ENCODE measurements at places on chromosomes 6 and 20.

DNA sequence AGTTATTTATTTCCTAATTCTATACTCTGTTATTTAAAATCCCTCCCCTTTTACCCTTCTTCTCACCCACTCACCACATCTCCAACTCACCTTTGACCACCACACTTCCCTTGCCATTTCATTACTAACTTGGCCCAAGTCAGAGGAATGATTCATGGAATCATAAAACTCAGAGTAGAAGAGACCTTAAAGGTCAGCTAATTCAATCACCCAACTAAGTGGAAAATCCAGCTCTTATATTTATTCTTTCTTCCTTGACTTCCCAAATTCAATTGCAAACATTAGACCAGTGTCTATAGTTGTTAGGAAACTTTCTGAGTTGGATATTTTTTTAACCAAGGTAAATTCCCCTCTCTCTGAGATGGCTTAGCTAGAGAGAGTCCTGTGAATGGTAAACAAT lies 26.5 kb upstream of the HEY2 start:
- DNase-seq = no peak

- DNase-seq = no peak
These were observed 542.9 kb upstream of the IMPG1 start for GRCh38 chr6:76615395-76615794.

GRCh38 chr20:51446656-51447055 lies 95.9 kb downstream of the NFATC2 start:
- DNase-seq = peak; percentile 69

DNA sequence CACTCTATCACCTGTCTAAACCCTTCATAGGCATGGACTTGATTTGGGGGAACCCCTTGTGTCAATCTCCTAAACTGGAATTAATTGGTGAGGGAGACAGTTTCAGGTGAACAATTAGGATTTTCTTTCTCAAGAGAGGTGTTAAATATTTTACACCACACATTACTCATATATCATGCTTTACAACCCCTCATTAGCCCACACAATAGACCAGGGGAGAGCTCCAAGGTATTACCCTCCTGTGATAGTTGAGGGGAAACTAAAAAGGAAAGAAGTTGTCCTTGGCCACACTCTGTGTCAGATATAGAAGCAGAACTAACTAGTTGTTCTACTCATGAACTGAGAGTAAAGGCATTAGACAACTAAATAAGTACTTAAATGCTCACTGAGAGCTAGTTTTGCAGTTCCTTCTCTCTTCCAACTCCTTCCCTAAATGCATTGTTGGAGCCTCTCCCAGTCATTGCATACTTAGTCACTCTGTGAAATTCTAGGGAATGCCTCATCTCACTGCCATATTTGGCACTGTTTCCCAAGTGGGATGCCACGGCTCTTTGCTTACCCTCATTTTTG lies 183.7 kb upstream of the CEP162 start:
- peak; percentile 83 for DNase-seq

GRCh38 chr20:43925801-43926200 lies 11.1 kb downstream of the TOX2 start:
- peak; percentile 50 for DNase-seq

GRCh38 chr20:50983321-50983720 lies 24.7 kb downstream of the MOCS3 start:
- no peak for DNase-seq

DNA sequence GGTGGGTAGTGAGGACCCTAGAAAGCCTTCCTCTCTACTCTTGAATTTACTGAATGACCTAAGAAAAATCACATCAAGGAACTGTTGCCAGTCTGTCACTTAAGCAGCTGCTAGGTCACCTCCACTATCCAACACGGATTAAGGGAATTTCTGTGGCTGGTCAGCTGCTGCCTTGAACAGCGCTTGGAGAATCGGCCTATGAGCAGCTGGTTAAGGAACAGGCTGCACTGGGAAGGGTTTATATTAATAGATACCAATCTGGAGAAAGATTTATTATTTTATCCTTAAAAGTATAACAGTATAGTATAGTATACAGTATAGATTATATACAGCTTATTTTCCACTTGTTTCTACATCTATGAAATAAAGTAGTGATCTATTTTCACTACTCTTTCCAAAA lies 6.5 kb downstream of the PTPRK start:
- no peak for DNase-seq

GRCh38 chr6:37965964-37966676 lies 146.6 kb downstream of the ZFAND3 start:
- peak; percentile 40 for DNase-seq

DNA sequence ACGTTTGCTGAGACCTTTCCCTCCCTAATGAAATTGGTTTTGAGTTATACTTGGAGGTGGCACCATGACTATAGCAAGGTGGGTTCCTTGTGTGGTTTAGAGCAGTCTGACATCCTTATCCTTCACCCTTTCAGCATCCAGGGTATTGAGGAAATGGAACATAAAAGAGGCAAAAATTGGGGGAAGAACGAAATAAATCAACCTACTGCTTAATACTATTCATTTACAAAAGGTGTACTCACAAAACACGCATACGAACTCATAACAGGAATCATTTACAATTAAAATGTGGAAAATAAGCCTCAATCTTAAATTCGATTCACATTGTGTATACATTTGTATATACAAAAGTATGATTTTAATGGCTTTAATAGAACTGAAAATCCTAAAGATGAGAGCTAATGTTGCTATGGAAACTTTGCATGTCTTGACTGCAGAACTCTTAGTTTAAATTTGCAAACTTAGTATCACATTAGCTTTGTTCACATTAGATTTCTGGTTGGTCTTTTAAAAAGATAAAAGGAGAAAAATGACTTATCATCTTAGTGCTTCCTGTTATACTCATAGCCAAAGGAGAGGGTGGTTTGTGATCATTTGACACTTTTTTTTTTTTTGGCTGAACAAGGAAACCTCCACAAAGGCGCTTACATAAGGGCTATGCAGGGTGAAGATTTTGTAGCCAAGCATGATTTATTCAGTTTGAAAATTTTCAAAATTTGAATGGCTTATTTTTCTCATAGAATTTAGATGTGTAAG lies 76.1 kb upstream of the ATXN1 start:
- DNase-seq = no peak

- DNase-seq = no peak
These were observed 201.7 kb upstream of the RREB1 start for GRCh38 chr6:6905961-6906518.

DNA sequence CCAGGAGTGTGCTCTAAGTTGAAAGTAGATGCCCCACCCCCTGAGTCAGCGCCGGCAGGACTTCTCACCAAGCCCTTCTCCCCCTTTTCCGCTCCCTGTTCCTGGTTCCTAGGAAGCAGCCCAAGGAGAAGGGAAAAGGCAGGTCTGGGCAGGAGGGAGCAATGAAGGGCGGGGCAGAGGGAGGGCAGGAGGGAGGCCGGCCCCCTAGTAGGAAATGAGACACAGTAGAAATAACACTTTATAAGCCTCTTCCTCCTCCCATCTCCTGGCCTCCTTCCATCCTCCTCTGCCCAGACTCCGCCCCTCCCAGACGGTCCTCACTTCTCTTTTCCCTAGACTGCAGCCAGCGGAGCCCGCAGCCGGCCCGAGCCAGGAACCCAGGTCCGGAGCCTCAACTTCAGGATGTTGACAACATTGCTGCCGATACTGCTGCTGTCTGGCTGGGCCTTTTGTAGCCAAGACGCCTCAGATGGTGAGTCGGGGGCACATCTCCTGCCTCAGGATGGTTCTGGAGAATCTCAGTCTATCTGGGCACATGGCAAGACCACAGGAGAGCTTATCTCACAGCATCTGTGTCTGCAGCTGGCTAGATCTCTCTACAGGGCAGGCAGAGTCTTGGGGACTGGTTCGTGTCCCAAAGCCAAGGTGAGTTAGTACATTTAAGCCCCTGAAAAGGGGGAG lies at the start of gene PROCR:
Gene PROCR, plus strand, starts transcription at position 320 of the 681 bp plus-strand sequence. Its CDS starts 83 bp downstream, at position 403.
- peak; percentile 93 for DNase-seq

DNA sequence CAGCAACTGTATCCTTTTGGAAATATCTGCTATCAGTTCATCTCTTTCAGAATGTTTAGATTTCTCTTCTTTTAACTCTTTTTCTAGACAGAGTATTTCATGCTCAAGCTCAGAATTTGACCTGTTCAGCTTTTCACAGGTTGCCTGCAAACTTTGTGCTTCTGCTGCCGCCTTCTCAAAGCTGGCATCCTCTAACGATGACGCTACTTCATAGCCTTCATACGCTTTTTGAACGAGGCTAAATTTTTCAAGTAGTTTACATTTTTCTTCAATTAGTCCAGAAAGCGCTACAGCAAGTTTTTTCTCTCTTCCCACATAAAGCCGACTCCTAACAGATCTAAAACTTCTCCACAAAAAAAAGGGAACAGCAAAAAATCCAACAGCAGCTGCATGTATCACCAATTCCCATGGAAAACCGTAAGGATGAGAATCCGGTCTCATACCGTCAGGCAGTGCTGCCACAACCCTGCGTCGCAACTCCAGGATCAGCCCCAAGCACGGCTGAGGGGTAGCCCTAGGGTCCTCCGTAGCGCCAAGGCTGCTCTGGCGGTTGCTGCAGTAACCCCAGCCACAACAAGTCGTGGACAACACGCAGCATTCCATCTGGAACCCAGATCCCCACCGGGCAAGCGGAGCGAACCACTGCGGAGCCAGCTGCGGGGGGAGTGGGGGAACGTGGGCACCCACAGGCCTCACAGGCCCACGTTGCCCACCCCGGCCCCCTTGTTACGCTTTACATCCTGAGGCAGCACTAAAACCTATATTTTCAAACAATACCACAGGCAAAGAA lies 30.6 kb downstream of the DACT2 start:
- no peak for DNase-seq

DNA sequence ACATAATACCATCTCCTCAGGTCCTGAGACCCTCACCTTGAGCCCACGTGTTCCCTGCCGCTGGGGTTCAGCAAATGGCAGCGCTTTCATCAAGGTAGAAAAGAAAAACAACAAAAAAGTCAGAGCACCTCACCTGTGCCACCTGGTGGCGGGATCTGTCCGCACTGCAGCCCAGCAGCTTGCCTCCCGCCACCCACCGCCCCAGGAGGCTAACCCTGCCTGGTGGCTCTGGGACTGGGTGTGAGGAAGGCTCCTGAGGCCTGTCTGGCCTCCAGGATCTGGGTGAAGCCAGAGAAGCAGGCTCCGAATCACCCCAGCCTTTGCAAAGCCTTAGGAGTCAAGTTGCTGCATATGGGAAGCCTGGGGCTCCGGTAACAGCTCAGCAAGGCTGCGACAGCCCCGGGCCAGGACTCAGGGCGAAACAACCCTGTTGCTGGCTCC lies 270.8 kb downstream of the BMP7 start:
- DNase-seq = peak; percentile 3

DNA sequence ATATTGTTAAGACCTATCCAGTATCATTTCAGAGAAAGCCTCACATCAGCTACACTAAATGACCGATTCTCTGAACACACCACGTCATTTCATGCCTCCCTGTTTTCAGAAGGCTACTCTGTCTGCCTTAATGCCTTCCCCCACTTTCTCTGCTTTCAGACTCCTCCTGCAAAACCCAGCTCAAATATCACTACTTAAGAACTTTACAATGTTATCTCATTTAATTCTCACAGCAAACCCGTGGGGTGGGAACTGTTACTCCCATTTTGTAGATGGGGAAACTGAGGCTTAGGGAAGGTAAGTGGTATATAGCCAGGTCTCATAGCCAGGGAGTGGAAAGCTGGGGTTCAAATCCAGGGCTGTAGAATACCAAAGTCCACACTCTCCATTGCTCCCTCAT lies 2.8 kb downstream of the CYP24A1 start:
- DNase-seq = no peak

GRCh38 chr20:1832634-1833033 lies 62.6 kb upstream of the SIRPA start:
- no peak for DNase-seq

DNA sequence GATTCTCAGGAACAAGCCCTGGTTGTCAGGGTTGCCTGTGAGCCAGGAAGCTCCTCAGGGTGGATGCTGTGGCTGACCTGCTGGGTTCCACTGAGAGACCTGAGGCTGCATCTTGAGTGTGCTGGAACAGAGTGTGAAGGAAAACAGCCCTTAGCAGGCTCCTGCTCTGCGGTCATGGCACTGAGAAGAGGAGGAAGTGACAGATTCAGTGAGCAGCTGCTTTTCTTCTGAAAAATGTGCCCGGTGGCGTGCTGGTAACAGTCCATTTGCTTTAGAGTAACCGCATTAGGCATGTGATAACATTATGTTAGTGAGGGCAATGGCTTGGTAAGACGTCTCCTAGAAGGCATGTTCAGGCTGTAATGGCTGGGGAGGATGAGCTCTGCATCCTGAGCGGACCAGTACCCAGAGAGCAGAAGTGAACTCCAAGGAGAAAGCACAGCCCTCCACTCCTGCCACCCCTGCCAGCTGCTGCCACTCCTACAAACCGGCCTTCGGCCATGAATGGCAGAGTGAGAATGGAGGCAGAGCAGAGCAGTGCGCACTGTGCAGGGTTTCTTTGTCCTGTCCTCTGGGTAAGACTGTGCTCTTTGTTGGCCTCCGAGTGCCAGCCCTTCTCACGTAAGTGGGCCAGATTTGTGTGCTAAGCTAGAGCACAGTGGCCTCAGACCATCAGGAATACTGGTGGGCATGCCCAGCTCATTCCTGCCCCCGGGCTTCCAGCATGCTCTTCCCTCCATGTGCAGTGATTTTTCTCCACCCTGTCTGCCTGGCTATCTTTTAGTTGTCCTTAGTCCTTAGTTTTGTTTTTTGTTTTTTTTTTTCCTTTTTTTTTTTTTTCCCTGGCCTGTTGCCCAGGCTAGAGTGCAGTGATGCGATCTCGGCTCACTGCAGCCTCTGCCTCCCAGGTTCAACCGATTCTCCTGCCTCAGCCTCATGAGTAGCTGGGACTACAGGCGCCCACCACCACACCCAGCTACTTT lies 98.1 kb upstream of the VSTM2L start:
- DNase-seq = no peak

GRCh38 chr6:8731874-8732273 lies 296.5 kb upstream of the SLC35B3 start:
- DNase-seq = no peak

DNA sequence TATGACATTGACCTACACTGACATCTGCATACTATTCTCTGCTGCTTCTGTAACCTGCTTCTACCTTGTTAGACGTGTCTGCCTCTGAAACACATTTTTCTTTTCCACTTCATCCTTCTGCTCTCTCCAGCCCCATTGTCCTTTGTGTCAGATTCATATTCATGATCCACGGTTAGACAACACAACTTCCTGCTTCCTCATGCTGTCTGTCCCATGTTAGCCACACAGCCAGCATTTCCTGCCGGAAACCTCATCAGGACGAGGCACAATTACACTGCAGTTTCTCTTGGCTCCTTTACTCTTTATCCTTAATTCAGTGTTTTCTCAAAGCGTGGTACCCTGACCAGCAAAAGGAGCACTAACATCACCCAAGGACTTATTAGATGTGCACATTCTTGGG lies 150.2 kb downstream of the TBC1D7 start:
- no peak for DNase-seq

DNA sequence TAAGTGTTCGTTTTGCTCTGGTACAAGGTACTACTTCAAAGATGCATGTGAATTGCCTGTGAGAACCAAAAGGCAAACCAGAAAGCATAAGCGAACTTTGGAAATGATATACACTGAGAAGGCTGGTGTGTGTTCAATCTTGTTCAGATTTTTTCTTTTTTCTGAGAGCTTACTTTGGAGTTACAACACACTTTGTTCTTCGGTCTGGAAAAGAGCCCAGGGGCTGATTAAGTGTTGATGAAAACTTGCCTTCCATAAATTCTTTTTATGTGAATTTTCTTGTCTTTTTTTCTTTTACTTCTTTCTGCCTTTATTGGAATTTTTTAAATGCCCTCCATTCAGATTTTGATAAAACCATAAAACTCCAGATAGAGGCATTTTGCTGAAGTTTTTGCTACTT lies 395.1 kb upstream of the SASH1 start:
- peak; percentile 51 for DNase-seq
